ENCODE measurements at places on chromosomes 3 and 15. TPM values are rescaled to one million over a fixed set of nuclear protein-coding genes. Genes with fewer than 3 reads are reported as not detected.

ABHD17C gene
- 30.4 TPM for total RNA-seq

SV2B gene
- 0.08 TPM for total RNA-seq

GCSAM gene
- not detected for total RNA-seq

HACL1 gene
- 24.4 TPM for total RNA-seq

ANKRD34C gene
- not detected for total RNA-seq

C3orf49 gene
- total RNA-seq, result not detected

CDCP1 gene
- total RNA-seq, result 8.1 TPM

MNS1 gene
- 2.8 TPM for total RNA-seq

ALDH1A3 gene
- total RNA-seq, result 15.1 TPM

TMEM212 gene
- not detected for total RNA-seq

GOLGA8T gene
- 0.80 TPM for total RNA-seq

ZFAND6 gene
- 118 TPM for total RNA-seq

GOLGA8J gene
- total RNA-seq, result 0.12 TPM
